Stimulated activated CD8-positive, alpha-beta memory T cell treated with anti-CD3 and anti-CD28 coated beads, Interleukin-4, amount 100 ng/mL, for 1 hour (primary cell): ENCODE measurements at places on chromosomes 7 and 10.
A peak's percentile ranks its signal among the peaks of the same experiment; 100 is the strongest.

GRCh38 chr10:128304271-128304670 lies 178.0 kb upstream of the MKI67 start:
- DNase-seq = no peak

DNA sequence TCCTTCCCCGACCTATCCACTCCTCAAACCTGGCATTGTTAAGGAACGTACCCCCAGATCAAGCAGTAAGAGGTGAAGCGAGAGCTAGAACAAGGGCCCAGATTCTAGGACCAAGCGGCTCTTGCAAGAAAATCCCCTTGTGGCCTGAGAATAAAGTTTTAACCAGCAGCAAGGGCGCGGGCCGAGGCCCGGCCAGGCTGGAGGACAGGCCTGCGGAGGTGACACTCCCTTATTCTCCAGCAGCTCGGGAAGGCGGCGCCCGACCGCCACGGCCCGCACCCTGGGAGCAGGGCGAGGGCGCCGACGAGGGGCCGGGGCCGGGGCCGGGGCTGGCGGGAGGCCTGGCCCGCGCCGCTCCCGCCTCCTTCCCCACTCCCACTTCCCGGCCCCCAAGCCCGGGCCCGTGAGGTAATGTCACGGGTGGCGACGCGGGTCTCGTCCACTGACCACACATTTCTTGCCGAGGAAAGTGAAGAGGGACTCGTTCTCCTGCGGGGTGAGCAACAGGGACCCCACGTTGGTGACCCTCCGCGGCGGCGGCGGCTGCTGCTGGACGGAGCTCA lies 551 bp downstream of the WASL start:
- DNase-seq = peak; percentile 3

DNA sequence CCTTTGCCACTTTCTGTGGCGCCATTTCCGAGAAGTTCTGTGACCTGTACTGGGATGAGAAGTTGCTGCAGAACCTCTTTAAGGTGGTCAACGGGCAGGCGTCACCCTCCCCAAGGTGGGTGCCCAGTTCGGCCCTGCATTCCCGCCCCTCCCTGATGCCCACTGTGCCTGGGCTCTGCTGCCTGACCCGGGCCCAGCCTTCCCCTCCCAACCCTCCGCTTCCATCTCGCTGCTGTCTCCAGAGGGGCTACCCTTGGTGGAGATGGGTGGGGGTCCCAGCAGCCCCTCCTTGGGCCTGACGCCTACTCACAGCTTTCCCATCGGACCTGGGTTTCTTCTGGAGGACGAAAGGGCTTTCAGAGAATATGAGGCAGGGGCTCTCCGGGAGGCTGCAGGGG lies 30.5 kb upstream of the UTF1 start:
- no peak for DNase-seq

GRCh38 chr10:83142074-83142563 lies 997.2 kb upstream of the GHITM start:
- DNase-seq = no peak

- no peak for DNase-seq
Observed at GRCh38 chr7:156027821-156028220, 215.6 kb upstream of the SHH start.

DNA sequence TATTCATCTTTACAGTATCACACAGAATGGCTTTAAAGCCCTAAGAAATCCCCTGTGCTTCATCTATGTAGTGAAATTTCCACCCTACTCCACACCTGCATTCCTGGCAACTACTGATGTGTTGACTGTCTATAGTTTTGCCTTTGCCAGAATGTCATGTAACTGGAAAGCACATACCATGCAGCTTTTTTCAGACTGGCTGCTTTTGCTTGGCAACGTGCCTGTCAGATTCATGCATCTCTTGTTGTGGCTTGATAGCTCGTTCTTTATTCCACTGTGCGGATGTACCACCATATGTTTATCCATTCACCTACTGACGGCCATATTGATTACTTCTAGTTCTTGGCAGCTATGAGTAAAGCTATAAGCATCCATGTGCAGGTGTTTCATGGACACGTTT lies 30.6 kb downstream of the RBM17 start:
- DNase-seq = no peak

DNA sequence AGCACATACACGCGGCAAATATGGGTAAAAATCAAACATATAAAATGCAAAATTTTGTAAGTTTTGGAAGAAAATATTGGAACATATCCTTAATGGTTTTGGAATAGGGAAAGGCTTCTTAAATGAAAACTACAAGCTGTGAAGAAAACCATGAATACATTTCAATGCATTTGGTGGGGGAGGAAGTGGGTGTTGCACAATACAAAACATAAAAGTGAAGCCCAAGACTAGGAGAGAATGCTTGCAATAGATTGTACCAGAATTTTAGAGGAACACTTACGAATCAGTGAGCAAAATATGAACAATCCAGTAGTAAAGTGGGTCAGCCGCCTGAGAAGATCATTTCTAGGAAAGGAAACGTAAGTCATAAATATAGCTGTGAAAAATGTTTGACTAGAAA lies 322.6 kb upstream of the MKI67 start:
- no peak for DNase-seq

- DNase-seq = no peak
Observed at GRCh38 chr7:68158686-68159295, 1162.2 kb downstream of the TYW1 start.

GRCh38 chr10:73519336-73519735 lies 23.5 kb upstream of the PPP3CB start:
- no peak for DNase-seq

DNA sequence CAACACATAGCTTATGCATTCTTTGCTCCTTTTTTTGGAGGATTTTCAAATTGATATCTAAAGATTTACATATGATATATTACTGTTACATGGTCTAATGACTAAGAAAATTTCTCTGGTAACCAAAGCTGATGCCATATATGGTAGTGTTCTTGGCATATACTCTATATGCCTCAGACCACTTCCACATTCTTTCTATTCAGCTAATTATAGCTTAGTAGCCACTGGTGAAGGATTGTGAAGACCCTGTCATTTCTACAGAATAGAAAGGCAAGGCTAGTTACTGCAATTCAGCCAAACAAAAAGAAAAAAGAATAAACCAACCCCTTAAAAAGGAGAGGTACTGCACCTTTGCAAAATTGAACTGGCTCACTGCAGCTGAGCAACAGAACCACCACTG lies 3.7 kb downstream of the PURB start:
- no peak for DNase-seq

GRCh38 chr7:100212631-100213286 lies 7.0 kb upstream of the PVRIG start:
- DNase-seq = no peak

DNA sequence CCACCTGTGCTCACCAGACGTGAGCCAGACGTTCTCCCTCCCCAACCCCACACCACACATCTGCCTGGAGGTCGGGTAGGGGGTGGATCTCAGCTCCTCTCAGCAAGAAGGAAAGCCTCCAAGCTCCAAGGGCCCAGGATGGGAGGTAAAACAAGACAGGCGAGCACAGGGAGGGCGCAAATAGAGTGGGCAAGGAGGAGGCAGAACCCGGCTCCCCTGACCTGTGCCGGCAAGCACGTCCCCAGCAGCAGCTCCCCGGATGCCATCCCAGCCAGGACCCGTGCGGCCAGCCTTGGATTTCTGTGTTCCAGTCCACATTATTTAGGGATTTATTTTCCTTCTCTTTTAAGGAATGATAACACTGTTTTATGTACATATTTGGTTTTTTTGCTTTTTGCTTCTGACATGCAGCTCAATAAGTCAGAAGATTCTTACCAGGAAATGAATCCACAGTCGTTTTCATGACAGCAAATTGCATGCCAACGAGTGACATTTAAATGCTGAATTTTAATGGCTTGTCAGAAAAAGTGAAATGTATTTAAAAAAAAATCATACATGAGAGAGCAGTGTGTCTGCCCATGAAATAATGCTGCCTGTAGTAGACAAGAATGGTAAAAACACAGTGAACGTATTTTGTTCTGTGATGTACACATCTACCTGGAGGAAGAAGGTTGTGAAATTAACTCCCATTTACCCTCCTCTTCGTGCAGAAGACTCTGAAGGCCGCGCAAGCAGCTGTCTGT lies 276.5 kb downstream of the PTPRN2 start:
- DNase-seq = no peak

DNA sequence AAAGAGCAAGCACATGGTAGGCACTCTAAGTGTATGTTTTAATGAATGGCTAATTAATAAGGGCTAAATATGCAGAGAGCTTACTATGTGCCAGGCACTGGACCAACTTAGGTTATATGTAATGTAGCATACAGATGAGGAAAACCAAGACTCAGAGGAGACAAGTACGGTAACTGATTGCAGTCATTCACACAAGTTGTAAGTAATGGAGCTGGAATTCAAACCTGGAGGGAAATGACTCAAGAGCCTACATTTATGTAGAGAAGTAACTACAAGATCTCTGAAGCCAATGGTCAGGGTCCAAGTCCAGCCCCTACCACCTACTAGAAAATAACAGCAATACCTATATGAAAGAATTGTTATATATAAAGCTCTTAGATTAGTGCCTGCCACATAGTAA lies 97.3 kb upstream of the KCNIP2 start:
- DNase-seq = no peak

GRCh38 chr7:132446666-132447278 lies 129.5 kb downstream of the PLXNA4 start:
- no peak for DNase-seq

DNA sequence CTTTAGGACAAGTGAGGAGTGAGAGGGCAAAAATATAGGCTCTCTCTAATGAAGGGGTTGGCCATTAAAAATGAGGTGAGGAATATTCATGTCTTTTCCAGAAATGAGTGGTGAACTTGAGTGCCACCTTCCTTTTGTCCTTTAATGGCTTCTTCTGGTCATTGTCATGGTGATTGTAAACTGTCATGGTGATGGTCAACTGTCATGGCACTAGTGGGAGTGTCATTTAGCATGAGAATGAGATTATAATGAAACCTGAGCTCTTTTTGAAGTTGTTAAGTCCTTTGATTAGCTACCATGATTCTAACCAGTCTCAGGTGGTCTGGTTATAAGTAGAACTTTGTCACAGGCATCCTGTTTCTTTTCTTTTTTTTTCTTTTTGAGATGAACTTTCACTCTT lies 524.4 kb downstream of the NEBL start:
- DNase-seq = no peak

DNA sequence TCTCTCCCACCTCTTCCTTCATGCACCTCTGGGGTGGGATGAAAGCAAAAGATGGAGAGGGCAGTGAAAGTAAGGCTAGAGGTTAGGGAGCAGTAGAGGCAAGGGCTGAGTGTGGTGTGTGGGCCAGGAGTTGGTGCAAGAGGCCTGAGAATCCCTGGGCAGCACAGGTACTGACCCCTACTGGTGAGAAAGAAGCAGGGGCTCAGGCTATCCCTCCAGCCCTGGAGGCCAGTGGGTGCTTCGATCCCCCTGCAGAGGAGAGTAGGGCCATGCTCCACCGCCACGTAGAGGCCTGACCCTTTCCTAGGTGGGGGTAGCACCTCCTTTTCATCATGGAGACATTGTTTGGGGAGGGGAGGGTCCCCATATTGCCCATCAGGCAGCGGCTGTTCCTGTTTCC lies 9.8 kb downstream of the CDHR1 start:
- no peak for DNase-seq

DNA sequence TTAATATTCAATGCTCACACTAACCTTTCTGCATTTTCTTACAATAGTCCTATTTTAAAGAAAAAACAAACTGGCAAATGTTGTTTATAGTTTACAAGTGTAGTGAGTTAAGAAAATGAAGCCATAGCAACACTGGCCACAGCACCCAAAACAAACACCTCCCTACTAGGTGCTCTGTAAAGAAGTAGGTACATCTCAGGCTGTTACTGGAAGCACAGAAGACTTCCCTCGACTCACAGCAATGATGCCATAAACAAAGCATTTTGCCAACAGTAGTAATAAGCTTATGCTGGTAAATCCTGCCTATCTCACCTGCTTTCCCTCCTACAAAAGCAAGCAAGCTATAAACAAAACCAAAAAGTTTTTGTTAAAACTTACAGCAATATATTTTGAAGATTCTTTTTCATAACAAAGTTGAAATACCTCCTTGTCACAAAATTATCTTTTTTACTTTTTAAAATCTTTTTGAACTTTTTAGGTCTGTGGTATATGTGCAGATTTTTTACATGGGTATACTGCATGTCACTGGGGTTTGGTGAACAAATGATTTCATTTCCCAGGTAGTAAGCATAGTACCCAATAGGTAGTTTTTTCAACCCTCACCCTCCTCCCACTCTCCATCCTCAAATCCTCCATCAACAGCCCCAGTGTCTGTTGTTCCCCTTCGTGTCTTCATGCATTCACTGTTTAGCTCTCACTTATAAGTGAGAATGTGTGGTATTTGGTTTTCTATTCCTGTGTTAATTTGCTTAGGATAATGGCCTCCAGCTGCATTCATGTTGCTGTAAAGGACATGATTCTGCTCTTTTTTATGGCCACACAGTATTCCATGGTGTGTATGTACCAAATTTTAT lies 28.4 kb downstream of the COA1 start:
- DNase-seq = no peak

DNA sequence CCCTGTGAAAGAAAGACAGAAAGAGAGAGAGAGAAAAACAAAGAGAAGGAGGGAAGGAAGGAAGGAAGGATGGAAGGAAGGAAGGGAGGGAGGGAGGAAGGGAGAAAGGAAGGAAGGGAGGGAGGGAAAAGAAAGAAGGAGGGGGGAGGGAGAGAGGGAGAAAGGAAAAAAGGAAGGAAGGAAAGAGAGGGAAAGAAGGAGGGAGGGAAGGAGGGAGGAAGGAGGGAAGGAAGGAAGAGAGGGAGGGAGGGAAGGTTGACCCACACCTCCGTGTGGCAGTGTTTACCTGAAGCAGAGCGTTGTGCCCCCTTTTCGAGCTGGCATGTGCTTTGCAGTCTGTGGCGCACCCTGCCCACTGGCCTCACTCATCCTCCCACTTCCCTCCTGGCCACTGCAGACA lies 12.3 kb upstream of the MPP7 start:
- no peak for DNase-seq

DNA sequence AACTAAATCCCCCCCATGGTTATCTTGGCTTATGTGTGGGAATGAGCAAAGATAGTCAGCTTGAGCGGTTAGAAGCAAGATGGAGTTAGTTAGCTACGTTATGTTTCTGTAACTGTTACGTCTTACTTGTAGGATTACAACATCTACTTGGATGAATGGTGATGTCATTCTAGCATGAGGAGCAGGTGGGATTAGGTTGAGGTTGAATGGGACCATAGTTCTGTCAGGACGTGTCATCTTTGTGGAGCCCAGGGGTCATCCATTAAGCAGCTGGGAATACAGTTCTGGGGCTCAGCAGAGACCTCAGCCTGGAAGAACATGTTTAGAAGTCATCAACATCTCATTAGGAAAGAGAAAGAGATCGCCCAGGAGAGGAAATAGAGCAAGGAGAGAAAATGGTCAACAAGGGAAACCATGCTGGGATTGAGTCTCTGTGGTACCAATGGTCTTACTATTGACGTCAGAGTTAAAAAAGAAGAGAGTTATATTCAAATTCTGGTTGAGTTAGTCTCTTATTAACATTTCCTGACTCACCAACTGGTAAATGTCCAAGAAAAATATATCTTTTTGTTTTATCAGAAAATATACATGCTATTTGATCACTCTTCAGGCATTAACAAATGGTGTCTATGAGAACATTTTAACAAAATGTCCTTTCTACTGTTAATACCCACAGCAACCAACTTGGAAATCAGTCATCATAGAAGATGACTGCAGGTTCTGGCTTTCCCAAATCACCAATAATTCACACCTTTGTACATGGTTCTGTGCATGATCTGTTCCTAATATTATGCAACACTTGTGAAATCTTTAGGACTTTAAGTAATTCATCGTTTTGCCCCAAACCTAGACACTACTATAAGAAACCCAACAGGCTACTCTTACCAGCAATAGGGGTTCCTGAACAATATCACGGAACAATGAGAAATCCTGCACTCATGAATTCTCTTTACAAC lies 96.9 kb downstream of the KIAA1217 start:
- no peak for DNase-seq

GRCh38 chr10:72354356-72355213 lies at the start of gene DNAJB12:
Gene DNAJB12 (minus strand): TSS chr10:72354919. CDS start chr10:72354897, 22 bp downstream.
- DNase-seq = peak; percentile 77
